ENCODE measurements at places on chromosomes 13 and 19.

DNA sequence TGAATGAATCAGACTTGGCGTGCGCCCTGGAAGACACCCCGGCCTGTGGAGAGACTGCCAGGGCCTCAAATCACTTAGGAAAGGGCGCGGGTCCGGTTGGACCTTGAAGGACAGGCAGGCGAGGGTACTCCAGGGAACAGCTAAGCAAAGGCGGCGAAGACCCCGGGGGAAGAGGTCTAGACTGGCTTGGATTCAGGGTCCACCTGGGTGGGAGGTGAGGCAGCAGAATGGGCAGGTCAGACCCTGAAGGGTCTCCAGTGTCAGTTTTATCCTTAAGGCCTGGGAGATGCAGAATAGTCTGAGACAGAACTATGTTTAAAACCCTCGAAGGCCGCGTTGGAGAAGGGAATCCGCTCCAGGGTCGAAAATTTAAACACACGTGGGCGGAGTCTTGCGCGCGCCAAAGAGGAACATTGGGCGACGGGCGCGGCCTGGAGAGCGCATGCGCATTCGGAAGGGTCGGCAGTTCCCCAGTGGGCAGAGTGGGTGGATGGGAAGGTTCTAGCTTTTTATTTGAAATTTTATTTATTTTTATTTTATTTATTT lies 567 bp upstream of the SMG9 start:
- ATAC-seq, result peak; percentile 6

DNA sequence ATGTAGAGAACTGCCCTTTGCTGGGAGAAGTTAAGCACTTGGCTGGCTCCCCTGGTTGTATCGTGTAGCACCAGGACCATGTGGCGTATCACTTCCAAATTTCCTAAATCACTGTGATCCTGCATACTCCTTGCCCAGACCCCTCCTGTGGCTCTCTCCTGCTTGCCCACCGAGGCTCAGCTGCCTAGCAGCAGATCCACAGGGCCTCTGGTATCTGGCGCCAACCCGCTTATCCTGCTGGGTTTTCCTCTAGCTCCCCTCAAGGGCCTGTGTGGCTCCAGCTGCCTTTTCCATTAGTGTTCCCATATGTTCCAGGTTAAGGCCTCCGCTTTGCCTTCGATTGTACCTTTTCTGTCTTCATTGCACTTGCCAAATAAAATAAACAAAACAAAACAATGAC lies 16.5 kb downstream of the LRCH1 start:
- no peak for ATAC-seq

DNA sequence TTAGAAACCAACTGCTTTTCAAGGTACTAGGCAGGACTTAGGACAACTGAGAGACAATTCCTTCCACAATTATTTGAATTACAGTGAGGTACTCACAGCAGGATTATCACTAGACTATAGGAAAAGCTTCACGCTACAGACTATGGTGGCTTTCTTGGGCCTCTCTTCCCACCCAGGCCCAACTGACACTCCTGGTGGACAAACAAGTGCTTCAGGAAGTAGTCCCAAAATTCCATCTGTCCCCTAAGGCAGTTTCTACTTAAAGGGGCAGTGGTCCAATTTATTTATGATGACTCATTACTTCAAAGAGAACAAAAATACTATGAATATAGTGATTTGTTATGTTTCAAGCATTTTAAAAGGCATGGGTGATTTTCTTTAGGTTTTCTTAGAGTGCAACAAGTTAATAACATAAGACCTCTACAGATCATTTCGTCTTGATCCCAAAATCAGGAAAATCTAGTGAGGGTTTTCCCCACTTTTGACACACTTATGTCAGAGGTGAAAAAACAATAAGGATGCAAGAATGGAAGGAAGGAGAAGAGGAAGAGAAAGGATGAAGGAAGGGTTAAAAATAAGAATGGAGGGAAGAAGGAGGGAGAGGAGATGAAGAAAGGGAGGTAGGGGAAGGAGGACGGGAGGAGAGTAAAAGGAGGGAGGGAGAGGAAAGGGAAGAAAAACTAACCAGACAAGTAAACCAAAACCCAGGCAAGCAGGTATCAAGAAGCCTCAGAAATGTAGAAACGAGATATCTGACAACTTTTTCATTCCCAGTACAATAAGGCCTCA lies 100.7 kb downstream of the SERP2 start:
- no peak for ATAC-seq

DNA sequence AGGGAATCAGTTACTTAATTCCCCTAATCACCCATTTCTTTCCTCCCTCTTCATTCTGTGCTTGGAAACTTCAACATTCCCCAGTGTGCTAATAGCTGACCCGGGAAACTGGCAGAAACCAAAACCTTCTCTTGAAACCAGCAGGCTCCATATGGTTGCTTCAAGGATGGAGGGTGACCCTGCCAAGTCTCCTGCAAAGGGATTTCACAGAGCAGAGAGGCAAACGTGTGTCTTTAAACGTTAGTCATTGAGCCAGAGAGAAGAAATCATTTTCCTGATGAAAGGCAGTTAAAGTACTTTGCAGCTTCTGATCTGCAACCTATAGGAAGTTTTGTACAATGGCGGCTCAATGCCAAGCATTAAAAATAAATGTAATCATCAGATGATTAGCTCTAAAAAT lies 220.9 kb downstream of the POU4F1 start:
- no peak for ATAC-seq

GRCh38 chr13:50286324-50286723 lies 271.1 kb downstream of the KCNRG start:
- ATAC-seq, result no peak

DNA sequence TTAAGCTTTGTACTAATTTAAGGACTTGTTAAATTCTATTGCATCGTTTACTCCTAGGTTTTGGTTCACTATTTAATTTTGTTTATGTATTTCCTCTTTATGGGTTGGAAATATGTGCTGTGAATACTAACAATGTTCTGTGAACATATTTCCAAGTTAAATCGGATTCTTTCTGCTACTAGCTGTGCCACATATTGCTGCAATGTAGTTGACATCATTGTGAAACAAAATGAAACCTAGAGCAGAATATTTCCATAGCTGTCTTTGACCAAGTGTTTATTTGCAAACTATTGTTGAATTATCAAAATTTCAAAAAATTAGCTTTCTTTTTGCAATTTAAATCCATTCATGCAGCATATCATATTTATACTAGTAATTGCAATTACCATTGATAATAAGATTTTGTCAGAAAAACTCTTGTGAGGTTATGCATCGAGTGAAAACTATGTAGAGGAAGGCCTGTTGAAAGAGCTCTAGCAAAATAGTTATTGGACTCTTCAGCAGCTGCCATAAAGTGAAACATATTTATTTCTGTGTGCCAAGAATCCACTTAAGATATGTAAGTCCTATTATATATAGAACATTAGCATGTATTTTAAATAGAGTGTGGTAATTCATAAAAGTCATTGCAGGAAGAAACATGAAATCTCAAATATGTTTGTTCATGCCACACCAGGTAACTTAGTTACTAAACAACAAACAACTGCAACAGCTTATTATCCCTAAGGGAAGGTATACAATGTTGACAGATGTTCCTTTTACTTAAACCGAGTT lies 575.1 kb downstream of the SLITRK6 start:
- ATAC-seq, result no peak

- no peak for ATAC-seq
Measured at GRCh38 chr13:52053460-52053859, 29.0 kb downstream of the UTP14C start.

DNA sequence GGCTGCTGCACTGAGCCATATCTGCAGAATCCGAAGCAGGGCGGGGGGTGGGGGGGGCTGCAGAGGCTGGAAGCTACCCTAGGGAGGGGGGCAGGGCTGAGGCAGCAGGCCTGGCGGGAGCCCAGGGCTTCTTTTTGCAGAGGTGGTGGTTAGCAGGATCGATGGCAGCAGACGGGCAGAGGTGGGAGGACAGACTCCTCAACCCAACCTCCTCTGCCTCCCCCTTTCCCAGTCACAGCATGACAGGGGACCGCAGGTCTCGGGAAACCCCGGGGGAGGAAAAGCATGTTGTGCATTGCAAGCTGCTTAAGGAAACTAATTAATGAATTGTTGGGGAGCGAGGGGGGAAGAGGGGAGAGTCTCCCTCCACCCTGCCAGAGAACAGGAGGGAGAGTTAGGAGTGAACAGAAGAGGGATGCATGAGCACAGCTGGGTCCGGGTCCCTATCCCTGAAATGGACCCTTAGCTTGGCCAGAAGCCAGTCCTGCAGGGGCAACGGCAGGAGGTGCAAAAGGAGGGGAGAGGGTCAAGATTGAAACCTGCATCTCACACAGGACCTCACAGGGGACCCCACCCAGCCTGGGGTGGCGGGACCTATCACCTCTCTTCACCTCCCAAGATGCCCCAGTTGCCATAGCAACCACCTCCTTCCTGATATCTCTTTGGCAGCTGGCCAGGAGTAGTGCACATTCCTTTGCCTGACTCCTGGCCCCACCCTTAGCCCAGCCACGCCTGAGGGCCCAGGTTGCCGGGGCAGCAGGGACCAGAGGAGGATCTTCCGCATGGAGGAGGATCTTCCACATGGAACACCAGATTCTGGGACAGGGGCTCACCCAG lies 1.8 kb downstream of the FXYD7 start:
- no peak for ATAC-seq

DNA sequence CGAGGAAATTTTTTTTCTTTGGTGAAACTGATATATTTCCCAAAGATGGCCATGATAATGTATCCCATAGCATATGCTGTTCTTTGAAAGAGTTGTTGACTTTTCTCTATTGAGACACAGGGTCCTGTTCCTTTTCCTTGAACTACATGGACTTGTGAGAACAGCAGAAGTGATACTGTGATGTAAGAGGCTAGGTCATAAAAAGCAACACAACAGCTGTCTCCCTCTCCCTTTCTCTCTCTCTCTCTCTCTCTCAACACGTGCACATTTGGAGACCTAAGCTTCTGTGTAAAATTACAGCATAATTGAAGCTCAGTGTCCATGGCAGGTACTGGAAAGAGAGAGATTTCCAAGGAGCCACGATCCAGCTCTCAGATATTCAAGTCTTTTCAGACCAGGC lies 1712.4 kb downstream of the EFNB2 start:
- ATAC-seq, result no peak

DNA sequence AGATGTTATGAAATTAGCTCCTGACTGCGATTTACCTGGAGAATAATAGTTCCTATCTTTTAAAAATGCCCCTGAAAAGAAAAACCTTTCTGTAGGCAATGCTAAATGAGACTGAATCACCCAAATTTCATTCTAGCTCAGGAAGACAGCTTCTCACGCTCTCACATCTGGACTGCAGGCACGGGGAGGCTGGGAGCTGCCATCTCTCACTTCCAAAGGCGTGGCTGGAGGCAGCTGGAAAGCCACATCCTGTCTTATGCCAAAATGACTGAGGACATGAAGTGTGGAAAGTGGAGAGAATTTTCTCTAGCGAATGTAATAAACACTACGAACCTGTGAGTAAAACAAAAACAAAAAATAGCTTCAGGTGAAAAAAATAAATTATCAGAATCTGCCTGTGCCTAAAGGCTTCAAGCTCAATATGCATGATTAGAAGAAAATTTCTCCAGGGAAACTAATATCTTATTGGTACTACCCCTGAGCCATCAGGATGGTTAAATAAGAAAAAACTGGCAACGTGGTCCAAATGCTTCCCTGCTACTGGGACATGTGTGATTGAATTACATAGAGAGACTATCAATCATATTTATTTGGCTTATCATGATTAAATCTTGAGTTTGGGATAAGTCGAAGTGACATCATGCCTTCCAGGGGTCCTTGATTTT lies 58.1 kb upstream of the UBL3 start:
- no peak for ATAC-seq

DNA sequence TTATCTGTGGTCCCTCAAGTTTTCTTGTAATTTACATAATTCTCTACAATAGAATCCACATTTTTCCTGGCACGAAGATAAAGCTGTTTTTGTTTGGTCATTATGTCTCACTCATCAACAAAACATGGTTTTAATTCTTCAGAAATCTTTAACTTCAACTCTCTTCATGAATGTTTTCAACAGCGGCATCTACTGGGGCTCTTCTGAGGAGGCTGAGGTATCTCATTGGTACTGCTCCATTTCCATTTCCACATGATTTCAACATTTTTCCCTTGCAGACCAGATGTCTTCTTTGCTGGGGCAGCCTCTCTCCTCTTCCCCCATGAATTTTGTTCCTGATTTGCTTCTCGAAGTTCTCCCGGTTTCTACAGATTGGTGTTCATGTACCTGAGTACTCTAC lies 5.8 kb upstream of the KBTBD7 start:
- ATAC-seq, result no peak

GRCh38 chr13:30480292-30480950 lies 14.7 kb upstream of the HMGB1 start:
- ATAC-seq, result no peak

- ATAC-seq, result no peak
Measured at GRCh38 chr19:35341565-35342225, 6.0 kb upstream of the FFAR1 start.

DNA sequence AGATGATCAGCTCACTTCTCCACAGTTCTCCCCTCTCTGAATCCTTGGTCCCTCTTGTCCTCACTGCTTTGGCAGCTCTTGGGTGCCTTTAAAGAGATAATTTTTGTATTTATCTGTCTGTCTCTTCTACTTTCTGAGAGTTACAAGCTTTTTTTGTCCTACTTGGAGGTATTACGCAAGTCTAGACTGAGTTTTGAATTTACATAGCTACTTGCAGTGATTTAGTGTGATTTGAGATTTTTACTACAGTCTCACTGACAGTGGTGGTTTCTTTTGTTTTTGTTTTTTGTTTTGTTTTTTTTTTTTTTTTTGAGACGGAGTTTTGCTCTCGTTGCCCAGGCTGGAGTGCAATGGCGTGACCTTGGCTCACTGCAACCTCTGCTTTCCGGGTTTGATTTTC lies 22.1 kb downstream of the URI1 start:
- no peak for ATAC-seq

DNA sequence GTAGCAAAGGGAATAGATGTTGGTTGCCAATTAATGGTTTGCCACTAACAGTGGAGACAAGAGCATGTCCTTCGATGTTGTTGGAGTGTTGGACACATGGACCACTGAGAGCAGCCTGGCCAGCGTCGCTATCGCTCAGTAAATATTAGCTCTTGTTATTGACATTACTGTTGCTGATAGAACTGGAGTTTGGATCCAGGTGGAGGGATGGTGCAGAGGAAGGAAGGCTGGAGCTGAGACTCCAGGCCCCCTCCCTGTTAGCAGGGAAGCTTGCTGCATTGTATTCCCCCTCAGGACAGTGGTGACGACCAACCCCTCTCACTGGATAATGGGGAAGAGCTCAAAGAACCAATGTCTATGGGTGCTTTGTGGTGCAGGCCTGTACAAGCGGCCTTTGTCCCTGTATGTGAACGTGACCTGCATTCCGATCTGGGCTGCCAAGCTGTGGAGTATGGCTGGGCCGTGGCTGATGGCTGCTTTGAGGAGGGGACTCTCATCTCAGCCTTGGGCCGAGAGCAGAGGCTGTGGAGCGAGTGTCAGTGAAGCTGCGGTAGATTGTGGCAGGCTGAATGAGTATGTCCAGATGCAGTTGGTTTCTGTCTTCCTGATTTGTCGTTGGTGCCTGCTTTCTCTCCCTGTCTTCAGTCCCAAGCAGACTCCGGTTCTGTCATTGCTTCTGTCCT lies 7.0 kb downstream of the CLASRP start:
- no peak for ATAC-seq

GRCh38 chr19:508204-509150 lies 1.2 kb downstream of the TPGS1 start:
- no peak for ATAC-seq

Measured in activated CD4-positive, CD25-positive, alpha-beta regulatory T cell treated with anti-CD3 and anti-CD28 coated beads, Interleukin-2, amount 50 U/mL, for 24 hours (primary cell).